ENCODE measurements at places on chromosomes 16 and 17. TPM values are rescaled to one million over a fixed set of nuclear protein-coding genes. Genes with fewer than 3 reads are reported as not detected.

SLC38A8 gene
- total RNA-seq = not detected

PSMD12 gene
- 56.2 TPM for total RNA-seq

ABCA10 gene
- total RNA-seq = 17.8 TPM

USP6 gene
- total RNA-seq = 0.26 TPM

HELZ gene
- 68.8 TPM for total RNA-seq

CCDC92B gene
- 0.16 TPM for total RNA-seq

RRAD gene
- total RNA-seq = 3.4 TPM

KRTAP3-1 gene
- total RNA-seq = not detected

CDH5 gene
- 121 TPM for total RNA-seq

ATP1B2 gene
- 1.4 TPM for total RNA-seq

DNAI2 gene
- not detected for total RNA-seq

MYL11 gene
- total RNA-seq = not detected

MPP3 gene
- 22.3 TPM for total RNA-seq

- no peak for DNase-seq
Observed at GRCh38 chr17:27475070-27475673, 18.9 kb downstream of the KSR1 start.

- no peak for DNase-seq
Observed at GRCh38 chr17:28139822-28140221, 97.3 kb downstream of the NLK start.

DNA sequence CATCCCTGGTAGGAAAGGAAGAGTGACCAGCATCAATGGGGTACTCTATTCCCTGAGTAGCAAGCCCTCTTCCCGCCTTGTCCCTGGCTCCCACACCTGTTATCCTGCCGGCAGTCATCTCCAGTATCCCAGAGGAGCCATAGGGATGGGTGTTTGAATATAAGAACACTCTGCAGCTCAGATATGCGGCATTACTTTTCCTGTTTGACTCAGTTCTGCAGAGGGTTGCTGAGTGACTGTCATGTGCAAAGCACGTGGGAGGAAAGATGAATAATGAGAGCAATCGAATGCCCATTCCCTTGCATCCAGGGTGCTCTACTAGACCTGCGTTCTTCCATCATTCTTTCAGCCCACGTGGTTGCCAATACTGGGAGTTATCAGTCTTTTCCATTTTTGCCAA lies 115.1 kb downstream of the PRKCB start:
- no peak for DNase-seq

GRCh38 chr17:2214047-2214928 lies 89.3 kb downstream of the SMG6 start:
- DNase-seq = no peak

DNA sequence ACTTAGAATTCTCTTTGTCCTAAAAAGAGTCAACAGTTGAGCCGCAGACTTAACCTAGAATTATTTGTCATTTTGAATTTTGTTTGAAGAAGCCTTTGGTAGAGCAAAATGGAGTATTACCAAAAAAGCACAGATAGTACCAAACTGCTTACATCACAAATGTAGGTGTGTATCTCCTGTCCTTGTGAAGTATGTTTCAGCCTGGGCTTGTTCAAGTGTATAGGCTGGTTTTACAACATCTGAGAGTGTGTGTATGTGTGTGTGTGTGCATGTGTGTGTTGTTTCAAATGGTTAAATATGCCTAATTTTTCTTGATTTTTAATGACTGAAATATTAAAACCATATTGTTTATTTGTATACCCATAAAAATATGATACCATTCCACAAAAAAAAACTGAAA lies 188.7 kb upstream of the AXIN2 start:
- DNase-seq = no peak

DNA sequence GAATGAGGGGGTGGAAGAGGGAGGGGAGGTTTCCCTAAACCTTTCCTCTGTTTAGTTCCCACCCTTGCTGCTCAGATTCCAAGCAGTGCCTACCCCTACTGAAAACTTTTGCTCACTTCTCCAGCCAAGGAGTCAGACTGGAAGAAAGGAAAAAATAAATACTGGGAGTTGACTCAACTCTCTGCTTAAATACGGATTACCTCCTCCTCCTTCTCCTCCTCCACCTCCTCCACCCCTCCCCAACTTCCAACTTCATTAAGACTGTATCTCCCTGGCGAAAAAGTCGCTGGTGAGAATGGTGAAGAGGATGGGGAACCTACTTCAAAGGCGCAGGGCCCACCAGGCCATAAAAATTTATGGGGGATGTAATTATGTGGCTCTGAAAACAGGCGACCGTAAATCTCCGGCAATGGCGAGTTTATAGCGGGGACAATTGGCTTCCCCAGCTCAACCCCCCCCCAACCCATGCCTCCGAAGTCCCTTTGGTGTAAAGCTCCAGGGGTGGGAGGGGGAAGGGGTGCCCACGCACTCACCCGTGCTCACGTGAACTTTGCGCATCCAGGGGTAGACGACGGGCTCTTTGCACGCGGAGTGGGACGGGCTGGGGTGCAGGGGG lies 712 bp downstream of the HOXB4 start:
- DNase-seq = no peak

- DNase-seq = no peak
Observed at GRCh38 chr17:44409309-44410028, 20.0 kb upstream of the ITGA2B start.

- DNase-seq = no peak
Observed at GRCh38 chr17:62723842-62724241, 84.3 kb downstream of the MARCHF10 start.

DNA sequence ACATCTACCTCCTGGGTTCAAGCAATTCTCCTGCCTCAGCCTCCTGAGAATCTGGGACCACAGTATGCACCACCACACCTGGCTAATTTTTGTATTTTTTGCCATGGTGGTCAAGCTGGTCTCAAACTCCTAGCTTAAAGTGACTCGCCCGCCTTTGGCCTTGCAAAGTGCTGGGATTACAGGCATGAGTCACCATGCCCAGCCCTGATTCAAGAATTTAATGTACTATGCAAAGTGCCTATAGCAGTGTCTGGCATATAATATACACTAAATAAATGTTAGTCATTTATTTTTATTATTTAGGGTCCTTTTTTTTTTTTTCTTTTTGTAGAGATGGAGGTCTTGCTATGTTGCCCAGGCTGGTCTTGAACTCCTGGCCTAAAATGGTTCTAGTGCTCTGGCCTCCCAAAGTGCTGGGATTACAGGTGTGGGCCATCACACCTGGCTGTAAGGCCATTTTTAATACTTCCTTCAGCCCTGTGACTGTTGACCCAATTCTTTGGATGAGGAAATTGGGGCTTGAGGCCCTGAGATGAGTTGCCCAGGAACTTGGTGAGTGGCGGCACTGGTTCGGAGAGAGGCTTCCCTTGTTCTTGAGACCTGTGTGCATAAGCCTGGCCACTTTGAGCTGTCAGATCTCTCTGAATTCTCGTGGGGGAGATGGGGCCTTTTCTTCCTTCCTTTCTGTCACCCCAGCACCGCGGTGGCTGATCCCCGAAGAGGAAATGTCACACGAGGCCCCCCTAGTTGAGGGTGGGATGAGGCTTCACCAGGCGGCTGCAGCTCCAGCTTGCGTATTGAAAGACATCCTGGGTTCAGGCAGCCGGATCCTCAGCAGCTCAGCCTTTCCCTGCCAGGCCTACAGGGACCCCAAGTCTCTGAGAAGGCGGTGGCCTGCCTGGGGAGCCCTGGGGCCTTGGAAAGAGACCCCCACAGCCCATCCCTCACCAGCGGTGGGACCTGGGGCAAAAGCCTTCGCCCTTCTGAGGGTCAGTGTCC lies 38.7 kb downstream of the LAT start:
- no peak for DNase-seq

GRCh38 chr17:75271233-75271954 lies 363 bp upstream of the MIF4GD start:
- DNase-seq = peak; percentile 95

GRCh38 chr17:61209106-61209439 lies 190.6 kb upstream of the TBX2 start:
- DNase-seq = no peak

DNA sequence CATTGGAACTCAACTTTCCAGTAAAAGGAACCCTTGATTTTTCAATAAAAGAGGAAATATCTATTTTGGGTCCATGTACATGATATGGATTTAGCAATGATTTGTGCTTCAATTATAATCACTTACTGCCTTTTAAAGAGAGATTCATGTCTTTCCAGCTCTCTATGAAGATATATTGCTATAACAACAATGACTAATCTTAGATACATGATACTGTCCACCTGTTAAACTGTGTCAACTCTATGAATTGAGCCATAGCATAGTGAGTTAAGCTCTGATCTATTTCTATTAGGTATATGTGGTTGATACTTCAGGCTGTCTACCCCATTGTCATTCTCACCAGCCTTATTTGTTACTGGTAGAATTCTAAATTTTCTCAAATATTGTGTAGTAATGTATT lies 15.0 kb upstream of the MPHOSPH6 start:
- no peak for DNase-seq

- DNase-seq = no peak
Observed at GRCh38 chr17:37138571-37139120, 189.9 kb downstream of the AATF start.

DNA sequence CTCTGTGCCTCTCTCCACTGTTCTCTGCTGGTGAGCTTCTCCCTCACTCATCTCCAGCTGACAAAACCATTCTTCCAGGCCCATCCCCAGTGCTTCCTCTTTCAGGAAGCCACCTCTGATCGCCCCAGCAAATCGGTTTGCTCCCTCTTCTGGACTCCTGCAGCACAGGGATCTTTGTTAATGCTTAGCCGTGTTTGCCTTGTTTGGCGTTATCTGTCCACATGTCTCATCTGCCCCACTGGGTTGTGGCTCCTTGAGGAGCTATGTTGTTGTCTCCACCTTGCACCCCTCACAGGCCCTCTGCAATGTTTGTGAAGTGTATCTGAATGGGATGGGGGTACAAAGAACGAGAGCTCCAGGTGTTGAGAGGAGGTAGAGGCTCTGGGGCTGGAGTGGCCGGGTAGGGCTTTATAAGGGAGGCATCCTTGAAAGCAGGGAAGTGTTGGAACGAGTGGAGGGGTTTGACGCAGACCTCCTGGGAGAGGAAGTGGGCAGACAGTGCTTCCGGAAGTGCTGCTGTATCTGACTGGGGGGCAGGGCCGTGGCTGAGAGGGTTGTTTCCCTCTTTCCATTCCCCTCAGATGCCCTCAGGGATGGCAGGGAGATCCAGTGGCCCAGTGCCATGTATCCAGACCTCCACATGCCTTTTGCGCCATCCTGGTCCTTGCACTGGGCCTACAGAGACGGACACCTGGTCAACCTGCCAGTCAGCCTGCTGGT lies 27.8 kb downstream of the CASKIN2 start:
- DNase-seq = no peak

DNA sequence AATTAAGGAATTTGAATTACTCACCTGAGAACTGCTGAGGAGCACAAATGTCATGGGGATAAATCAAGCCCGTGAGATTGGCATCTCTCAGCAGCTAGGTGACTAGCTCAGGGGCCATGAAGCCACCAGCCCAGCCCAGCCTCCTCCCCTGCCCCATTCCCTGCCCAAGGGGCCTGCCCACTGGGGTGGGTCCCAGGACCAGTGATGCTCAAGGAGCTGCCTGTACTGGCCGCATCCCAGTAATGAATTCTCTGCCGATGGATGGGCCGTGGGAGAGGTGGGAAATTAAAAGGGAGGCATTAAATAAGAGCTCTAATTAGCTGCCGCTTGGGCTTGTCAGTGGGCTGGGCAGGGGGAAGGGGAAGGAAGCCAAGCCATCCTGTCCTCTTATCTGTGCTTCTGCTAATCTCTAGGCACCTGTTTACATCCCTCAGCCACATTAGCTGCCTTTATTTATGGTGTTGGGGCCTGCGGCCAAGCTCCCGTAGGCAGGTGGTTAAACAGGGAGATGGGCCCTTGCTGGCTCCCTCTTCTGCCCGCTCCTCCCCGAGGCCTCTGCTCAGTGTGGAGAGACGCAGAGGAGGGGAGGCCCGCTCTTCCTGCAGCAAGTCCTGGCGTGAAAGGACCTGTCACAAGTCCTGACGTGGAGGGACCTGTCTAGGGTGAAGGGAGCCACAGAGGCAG lies 48.8 kb downstream of the PIPOX start:
- no peak for DNase-seq

DNA sequence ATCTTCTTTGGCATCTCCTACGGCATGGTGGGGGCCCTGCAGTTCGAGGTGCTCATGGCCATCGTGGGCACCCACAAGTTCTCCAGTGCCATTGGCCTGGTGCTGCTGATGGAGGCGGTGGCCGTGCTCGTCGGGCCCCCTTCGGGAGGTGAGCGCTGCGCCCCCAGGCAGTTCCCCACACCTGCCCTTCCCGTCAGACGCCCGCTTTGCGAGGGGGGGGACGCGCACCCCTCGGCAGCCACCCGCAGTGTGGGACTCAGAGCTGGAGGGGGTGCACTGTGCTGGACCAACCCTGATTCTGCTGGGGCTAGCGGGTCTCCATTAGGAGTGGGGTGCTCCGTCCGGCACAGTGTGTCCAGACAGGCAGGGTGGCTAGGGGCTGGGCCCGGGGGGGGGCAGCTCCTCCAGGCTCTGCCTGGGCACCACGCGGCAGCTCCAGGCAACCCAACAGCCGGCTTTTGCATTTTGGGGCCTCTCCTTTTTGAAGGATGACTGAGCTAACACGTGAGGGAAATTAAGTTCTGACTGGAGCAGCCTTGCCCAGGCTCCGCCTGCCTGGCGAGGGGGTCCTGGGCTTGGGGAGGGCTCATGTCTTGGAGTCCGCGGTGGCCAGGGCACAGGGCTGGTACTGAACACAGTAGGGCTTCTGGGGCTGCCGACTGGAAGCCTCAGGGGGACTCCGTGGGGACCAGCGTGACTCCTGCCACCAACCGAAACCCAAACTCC lies 9.1 kb downstream of the SLC16A3 start:
- no peak for DNase-seq

GRCh38 chr17:66682283-66682682 lies 152.6 kb upstream of the CACNG5 start:
- no peak for DNase-seq

GRCh38 chr17:36641877-36642845 lies 40.8 kb downstream of the MRM1 start:
- DNase-seq = no peak

DNA sequence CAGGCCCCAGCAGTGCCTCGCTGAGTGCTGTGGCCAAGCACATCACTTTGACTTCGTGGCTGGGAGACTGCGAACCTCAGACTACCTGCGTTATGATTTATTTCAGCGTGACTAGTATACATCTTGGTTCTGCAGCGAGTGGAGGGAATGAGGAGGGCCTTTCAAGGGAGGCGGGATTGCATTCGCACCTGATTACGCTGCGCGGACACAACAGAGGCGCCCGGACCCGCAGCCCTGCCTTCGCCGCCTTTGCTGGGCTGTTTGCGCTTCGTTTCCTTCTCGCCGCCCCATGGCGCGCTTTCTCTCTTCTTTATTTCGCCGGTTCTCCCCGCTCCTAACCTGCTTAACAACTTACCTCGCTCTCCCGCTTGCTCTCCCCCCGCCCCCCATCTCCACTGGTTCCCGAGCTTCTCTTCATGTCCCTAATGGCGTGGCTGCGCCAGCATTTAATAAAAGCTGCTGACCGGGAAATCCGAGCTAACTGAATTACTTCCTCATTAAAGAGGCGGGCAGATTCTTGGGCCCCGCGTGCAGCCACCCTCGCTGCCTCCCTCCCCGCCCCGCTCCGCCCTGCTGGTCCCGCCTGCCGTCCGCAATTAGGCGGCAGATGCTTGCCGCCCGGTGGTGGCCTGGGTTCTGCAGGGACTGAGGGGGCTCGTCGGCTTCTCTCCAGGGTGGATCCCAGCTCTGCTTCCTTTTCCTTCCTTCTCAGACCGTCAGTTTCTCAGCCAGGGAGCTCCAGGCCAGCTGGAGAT lies 257.6 kb upstream of the SDK2 start:
- no peak for DNase-seq

GRCh38 chr17:15048381-15048780 lies 216.7 kb downstream of the PMP22 start:
- no peak for DNase-seq

GRCh38 chr16:49411121-49411970 lies 37.7 kb downstream of the C16orf78 start:
- DNase-seq = peak; percentile 67
